ENCODE measurements at places on chromosomes 3 and 15.

DNA sequence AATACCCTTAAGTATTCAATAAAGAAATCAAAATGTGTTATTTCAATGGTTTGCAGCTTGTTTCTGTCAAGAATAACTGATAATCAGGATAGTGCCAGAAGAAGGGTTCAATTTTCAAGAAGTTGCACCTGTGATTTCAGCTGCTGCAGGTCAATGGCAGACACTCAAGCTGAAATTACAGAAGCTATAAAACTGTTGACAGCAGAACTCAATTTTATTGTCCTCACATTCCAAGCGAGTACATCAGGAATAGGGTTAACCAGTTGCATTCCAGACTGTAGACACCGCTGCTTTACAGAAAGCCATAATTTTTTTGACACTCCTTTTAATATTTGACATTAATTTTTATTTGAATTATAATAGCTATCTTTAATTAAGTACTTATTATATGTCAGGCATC lies 364.1 kb downstream of the CGGBP1 start:
- DNase-seq: no peak

GRCh38 chr3:124741027-124741426 lies 10.8 kb downstream of the UMPS start:
- no peak for DNase-seq

GRCh38 chr3:31968369-31968926 lies 12.6 kb downstream of the OSBPL10 start:
- DNase-seq: no peak

DNA sequence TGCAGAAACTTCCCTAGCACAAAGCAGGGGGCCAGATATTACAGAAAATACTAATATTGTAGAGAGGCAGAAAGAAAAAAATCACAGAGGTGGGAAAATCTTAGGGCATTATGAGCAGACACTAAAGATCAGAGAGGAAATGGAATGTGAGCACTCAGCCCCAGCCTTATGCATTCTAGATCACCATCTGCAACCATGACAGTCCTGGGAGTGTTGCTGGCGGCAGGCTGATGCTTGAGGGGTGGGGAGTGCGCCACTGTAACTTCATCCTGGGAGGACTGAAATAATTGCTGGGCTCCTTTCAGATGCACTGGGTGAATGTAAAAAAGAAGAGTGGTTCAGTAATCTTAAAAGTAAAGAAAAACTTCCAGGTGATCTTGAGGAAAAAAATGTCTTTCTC lies 427.6 kb upstream of the SEMA6D start:
- DNase-seq: no peak

- no peak for DNase-seq
Observed at GRCh38 chr3:72517921-72518424, 330.3 kb downstream of the SHQ1 start.

DNA sequence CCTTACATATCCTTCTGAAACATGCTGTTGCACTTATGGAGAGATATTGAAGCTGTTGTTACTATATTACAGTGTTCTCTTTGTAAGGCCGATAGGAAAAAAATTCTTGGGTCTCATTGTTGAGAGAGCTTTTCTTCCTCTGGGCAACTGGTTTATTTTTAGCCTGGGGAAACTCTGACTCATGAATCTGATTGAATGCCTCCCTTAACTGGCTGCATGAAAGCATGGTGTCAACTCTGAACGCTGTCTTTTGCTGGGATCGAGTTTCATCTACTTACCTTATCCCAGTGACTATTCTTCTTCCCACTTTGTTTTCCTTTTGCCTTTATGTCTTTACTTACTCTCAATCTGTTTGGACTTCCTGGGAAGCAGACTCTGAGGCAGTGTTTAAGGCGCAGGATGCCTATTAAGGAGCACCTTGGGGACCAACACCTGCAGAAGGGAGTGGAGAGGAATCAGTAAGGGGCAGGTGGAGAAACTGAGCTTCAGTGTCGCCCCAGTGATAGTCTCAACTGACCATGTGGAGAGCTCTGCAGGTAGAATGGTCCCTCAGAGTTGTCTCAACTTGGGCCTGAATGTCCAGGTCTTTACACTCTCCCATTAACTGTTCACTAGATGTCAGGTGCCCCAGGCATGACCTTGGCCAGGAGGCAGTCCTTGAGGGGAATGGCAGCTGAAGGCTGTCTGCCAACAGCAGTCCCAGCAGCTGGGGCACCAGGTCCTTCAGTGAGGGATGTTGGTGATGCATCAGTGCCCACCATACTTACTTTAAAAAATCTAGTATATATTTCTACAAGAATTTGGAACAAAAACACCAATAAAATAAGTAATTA lies 88.9 kb upstream of the CCNL1 start:
- peak; percentile 73 for DNase-seq

GRCh38 chr3:32176989-32177701 lies 61.3 kb upstream of the CMTM8 start:
- DNase-seq: peak; percentile 62
